Gastrocnemius medialis (tissue), 4 donors: ENCODE measurements at places on chromosomes 11 and 22. TPM values are rescaled to one million over a fixed set of nuclear protein-coding genes. Genes with fewer than 3 reads are reported as not detected.

DNA sequence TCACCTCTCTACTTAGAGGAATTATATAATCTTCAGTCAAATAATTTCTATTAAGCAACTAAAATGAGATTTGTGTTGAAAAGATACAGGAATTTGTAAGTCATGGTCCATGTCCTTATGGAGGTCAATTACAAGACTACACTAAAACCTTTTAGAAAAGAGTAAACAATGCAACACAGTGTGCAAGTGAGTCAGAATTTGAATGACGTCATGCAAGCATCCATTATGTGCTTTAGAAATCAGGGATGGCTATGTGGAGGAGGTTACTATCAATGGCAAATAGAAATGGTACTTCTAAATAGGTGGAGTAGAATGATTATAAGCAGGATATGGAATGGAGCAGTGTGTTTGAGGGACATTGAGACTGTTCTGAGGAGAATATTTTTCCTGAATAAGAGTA is 16.6 kb downstream of the OR10D3 start:
- no peak for DNase-seq

CLDN5 gene
- 40.4 TPM for total RNA-seq

SLC22A12 gene
- total RNA-seq: not detected

GRCh38 chr22:40487663-40488249 is 117.4 kb downstream of the SGSM3 start:
- DNase-seq: no peak

GAB4 gene
- not detected for total RNA-seq

GNAZ gene
- total RNA-seq: 2.9 TPM

OR5A1 gene
- total RNA-seq: not detected

DNA sequence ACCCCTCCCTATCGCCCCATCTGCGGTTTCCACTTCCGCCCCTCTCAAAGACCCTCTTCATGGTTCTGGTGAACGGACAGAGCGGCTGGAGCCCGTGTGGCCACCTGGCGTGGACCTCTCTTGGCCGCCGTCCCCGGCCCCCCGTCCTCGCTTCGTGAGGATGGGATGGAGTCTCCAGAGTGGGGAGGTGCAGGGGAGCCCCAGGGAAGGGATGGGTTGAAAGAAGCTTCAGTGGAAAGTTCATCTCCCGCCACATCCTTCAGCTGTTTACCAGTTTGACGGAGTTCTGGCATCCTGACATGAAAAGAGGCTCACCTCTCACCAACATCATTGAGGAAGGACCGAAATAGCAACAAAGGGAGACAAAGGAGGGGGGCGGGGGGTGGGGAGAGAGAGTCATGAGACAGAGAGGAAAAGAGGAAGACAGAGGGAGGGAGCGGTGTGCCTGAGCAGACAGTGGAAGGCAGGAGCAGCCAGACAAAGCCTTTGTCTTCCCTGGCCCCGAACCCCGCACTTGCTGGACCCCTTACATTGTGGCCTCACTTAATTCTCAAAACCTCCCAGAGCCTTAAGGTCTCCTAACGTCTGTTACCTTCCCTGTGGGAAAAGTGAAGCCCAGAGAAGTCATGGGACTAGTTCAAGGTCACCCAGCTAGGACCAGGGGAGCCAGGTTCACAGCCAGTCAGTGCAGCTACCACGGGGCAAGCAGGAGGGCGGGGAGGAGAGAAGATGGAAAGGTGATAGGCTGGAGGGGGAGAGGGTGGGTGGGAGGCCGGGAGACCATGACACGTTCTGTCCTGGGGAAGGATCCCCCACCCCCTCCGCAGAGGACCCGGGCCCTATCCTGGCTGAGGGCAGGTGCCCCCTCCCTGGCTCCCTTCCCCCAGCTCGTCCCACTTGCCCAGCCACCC is 54.9 kb downstream of the CD6 start:
- DNase-seq: no peak

DNA sequence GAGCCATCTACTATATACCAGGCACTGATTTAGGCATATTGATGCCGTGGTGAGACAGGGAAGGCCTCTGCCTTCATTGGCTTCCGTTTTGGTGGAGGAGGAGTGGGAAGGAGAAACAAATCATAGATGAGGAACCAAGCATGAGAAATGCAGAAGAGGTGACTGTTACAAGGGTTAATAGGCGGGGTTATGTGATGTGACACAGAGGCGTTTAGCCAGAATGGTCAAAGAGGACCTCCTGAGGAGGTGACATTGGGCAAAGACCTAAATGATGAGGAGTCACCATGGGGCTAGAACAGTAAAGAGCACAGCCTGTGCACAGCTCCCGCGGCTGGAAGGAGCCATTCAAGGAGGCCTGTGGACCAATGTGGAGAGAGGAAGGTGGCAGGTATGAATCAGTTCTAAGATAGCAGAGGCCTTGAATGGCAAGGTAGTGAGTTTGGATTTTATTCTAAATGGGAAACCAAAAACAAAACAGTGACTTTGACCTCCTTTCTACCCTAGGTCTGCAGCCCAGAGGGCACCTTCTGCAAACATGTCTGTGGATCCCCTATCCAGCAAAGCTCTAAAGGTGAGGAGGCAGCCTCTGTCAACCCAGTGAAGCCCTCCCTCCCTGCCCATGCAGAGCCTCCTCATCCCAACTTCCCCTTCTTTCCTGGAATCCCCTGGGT is 11.7 kb downstream of the MAFF start:
- no peak for DNase-seq

- DNase-seq: no peak
These were observed 534.3 kb downstream of the KCNA4 start for GRCh38 chr11:29482510-29482909.

DNA sequence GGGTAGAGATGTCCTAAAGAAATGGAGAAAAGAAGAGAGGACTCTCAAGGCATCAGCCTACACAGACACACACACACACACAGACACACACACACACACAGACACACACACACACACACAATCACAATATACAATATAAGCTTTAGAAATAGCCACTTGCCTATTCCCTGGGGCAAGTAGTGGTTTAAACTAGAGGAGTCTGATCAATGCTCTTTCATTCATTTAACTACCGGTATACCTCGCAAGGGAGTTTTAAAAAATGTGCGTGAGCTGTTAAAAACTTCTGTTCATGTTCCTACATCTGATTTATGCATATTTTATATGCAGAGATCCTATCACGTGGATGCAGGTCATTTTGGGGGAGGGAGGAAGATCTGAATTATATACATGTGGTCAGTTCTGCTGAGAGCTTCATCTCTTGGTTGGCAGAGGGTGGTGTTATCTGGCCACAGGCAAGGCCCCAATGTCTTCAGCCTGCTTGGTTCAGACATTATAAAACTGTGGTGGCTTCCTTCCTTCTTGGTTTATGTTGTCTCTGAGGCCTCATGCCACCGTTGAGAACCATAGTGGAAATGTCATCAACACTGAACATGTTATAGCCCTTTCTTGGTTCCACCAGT is 56.6 kb downstream of the SYT13 start:
- DNase-seq: no peak

AIFM3 gene
- not detected for total RNA-seq

DNA sequence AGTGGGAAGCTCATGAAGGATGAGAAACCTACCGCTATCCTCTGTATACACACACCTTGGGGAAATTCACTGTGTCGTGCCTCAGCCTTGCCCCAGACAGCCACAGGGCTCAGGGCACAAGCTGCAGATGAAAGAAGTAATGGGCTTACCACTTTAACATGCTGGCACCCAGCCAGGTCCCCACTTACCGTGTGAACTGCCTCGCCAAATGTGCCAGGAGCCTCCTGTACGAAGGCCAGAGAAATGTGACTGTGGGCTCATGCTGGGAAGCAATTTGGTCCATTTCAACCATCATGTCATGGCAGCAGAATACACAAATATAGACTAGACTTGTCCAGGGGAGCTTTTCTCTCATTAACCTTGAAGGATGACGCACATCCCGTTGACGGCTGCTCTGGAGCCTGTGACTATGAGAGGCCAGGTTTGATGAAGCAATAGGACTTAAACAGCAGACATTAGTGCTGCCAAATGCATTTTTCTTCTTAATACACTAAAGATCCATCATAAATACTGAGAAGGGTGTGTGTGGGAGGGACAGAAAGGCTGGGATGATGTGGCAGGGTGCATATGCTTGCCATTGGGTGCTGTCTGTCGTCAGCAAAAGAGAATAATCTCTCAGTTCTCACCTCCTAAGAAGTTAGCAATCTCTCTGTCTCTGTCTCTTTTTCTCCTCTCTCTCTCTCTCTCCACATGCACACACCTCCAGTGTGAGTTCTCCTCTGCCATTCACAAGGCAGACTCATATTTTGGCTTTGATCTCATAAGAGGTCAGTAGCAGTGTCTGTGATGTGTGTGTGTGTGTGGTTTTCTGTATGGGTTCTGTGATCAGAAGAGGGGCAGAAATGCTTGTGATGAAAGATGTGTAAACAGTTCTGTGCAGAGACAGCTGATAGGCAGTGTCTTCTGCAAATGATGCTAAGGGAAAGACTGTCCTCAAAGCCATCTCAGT is 142.4 kb downstream of the KIRREL3 start:
- DNase-seq: no peak

DNA sequence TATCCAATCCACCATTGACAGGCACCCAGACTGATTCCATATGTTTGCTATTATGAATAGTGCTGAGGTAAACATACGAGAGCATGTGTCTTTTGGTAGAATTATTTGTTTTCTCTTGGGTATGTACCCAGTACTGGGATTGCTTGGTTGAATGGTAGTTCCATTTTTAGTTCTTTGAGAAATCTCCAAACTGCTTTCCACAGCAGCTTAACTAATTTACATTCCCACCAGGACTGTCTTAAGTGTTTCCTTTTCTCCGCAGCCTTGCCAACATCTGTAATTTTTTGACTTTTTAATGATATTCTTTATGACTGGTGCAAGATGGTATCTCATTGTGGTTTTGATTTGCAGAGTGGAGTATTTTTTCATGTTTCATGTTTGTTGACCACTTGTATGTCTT is 8.3 kb downstream of the FDX1 start:
- no peak for DNase-seq

OR52I2 gene
- total RNA-seq: not detected

- no peak for DNase-seq
These were observed 82.7 kb upstream of the TMEM45B start for GRCh38 chr11:129732941-129733340.

SLC1A2 gene
- 0.46 TPM for total RNA-seq

GRCh38 chr11:132231656-132232347 is 861.4 kb downstream of the NTM start:
- no peak for DNase-seq

DNA sequence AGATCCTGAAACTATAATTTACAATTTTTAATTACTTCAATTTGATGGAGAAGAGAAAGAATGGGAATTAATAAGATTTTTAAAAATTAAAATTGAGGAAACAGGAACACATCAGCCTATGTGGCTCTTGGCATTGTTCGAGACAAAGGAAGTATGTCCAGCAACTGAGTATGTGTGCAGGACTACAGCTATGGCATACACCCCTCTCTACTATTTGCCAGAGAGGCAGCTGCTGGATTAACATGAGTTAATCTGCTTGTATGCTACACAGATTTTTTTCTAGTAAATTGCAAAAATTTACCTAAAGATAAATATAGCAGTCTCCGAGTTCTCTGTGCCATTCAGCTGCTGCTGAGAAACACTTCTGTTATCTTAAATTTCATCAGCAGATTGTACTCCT is 70.6 kb downstream of the PHF21A start:
- DNase-seq: no peak
